ENCODE measurements at places on chromosomes 3 and 15. TPM values are rescaled to one million over a fixed set of nuclear protein-coding genes. Genes with fewer than 3 reads are reported as not detected.

The PLCL2 gene
- total RNA-seq: 49.1 TPM

The SLC2A2 gene
- not detected for total RNA-seq

The BOC gene
- 14.1 TPM for total RNA-seq

The GP9 gene
- not detected for total RNA-seq

The C3orf20 gene
- total RNA-seq: 0.92 TPM

The CNTN3 gene
- 0.18 TPM for total RNA-seq

The LTF gene
- not detected for total RNA-seq

The RPP25 gene
- 21.1 TPM for total RNA-seq

The GUCA1C gene
- total RNA-seq: not detected

The CLDN18 gene
- not detected for total RNA-seq

The GPR176 gene
- total RNA-seq: 5.6 TPM

The RTP3 gene
- not detected for total RNA-seq

The SENP8 gene
- 4.6 TPM for total RNA-seq

The HES1 gene
- 43.2 TPM for total RNA-seq

The SLC28A2 gene
- not detected for total RNA-seq

The RTP1 gene
- total RNA-seq: not detected

The CDCP1 gene
- total RNA-seq: 0.12 TPM

The XCR1 gene
- total RNA-seq: not detected

The GRK7 gene
- not detected for total RNA-seq

The RARRES1 gene
- 0.39 TPM for total RNA-seq

The DPPA2 gene
- total RNA-seq: not detected

The AHSG gene
- total RNA-seq: not detected

The EFCC1 gene
- total RNA-seq: 0.11 TPM
